ENCODE measurements at places on chromosomes 3 and 15.

- no peak for DNase-seq
Observed at GRCh38 chr15:64653757-64654156, 121.6 kb downstream of the RBPMS2 start.

DNA sequence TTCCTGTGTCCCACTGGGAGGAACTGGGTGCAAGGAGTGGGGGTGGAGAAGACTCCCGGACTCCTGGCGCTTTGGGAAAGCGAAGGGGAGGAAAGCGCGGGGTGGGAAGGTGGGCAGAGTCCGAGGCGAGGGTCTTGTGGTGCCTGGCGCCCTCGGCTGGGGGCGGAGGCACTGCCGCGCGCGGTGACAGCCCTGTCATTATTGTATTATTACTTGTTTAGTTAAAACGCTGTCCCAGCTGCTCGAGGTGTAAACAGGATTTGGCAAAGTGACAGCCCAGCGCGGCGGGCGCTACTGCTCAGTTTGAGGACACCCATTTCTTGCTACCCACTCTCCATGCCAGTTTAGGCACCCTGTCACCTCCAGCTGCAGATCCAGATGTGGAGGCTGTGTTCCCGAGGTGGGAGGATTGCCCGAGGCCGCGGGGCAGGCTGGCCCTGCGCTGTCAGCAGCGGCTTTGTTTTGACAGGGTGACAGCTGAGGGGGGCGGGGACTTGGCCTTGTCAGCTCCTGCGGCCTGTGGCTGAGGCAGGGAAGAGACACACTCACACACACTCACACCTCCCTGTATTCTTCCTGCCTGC, 1.0 kb downstream of the KAT2B start:
- DNase-seq = peak; percentile 90

GRCh38 chr15:95556225-95556624, 774.3 kb upstream of the NR2F2 start:
- no peak for DNase-seq

DNA sequence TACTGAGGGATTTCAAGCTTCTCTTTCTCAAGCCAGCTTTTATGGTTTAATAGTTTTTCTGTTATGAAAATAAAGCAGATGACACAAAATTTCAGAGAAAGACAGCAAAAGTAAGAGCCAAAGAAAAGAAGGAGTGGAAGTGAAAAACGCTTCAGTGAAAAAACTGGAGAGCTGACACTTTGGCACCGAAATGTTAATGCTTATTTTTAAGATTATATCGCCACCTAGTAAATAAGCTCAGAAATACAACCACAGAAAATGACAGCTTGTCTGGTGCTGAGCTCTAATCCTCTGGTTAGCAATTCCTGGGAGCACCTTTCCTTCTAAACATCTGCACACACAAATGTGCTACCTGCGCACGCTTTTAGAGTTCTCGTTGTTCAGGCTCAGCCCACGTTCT, 101.6 kb downstream of the ZPLD1 start:
- no peak for DNase-seq

GRCh38 chr3:106282943-106283342, 414.1 kb upstream of the CBLB start:
- no peak for DNase-seq

- no peak for DNase-seq
Observed at GRCh38 chr3:49519296-49519695, 35.0 kb upstream of the BSN start.

GRCh38 chr15:100733101-100733842, 130.9 kb downstream of the ASB7 start:
- DNase-seq = peak; percentile 60

- DNase-seq = no peak
Observed at GRCh38 chr3:12367346-12367745, 78.5 kb downstream of the PPARG start.

DNA sequence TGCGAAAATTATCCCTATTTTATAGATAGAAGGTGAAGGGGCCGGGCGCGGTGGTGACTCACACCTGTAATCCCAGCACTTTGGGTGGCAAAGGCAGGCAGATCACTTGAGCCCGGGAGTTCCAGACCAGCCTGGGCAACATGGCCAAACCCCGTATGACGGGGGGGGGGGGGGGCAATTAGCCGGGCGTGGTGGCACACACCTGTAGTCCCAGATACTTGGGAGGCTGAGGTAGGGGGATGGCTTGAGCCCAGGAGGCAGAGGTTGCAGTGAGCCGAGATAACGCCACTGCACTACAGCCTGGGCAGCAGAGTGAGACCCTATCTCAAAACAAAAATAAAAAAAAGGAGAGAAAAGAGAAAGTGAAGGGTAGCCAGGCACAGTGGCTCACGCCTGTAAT, 1.4 kb downstream of the AAGAB start:
- no peak for DNase-seq

GRCh38 chr3:46061108-46061720, 33.9 kb upstream of the XCR1 start:
- DNase-seq = no peak

- no peak for DNase-seq
Observed at GRCh38 chr3:30225021-30225420, 381.4 kb upstream of the TGFBR2 start.

DNA sequence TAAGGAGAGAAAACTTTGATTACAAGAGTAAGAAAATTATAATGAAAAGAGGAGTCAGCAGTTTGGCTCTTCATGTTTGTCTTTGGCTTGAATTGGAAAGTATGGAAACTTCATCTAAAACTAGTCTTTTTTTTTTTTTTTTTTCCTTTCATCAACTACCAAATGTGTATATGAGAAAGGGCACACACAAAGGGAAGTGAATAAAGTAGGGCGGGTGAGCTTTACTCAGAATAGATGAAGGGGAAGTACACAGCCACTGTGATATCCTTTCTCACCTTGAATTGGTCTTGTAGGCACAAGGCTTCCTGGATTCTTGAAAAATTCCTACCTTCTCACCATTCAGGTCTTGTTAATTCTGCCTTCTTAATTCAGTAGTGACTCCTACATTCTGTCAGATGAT, 652.3 kb upstream of the KCNMB2 start:
- DNase-seq = no peak

- DNase-seq = no peak
Observed at GRCh38 chr15:49900903-49901235, 218.2 kb downstream of the ATP8B4 start.

DNA sequence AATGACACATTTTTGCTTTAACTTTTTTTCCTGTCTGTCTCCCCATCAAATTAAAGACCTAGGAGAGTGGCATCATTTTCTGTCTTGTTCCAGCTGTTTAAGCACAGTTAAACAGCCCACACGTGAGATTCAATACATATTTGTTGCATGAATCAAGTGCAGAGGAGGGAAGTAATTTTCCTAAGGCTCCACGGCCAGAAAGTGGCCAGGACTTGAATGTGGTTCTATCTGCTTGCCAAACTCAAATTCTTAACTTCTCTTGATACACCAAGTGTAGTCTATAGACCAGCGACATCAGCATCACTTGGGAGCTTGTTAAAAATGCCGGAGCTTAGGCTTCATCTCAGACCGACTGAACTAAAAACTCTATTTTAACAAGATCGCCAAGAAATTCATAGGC, 724.8 kb upstream of the CFAP20DC start:
- no peak for DNase-seq

DNA sequence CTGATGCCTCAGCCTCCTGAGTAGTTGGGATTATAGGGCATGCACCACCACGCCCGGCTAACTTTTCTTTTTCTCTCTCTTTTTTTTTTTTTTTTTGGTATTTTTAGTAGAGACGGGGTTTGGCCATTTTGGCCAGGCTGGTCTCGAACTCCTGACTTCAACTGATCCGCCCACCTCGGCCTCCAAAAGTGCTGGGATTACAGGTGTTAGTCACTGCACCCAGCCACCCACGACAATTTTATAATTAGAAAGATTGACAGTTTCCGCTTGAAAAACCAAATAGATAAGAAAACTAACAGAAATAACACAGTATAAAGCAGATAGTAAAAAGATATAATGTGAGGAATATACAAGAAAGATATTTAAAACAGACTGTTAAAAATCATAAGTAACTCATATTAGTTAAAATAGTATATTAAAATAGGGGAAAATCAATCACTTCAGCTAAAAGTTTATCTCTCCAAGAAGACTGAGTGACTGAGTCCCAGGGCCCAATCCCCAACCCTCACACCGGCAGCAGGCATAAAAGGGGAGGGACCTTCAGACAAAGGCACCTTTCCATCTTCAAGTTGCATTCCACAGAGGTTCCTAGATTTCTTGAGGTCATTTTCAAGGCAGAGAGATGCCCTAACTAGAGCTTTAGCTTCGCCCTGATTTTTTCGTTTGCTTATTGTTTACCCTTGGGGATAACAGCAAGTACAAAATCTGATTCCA, 1.4 kb upstream of the WHAMM start:
- no peak for DNase-seq

DNA sequence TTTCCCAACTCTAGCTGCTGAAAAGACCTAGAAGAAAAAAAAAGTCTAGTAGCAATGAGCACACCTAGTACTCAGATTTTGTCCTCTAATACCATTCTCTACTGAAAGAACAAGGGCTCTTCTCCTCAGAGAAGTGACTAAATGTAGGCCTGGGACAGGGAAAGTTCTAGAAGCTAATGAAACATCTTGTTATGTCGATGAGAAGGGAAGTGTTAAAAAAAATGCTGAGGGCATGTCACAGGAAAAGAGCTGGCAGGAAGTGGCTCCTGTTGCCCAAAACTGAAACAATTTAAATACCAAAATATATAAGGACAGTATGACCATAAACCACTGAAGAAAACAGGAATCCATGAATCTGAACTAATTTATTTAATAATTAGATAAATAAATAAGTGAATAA, 581.4 kb upstream of the TBL1XR1 start:
- DNase-seq = no peak

DNA sequence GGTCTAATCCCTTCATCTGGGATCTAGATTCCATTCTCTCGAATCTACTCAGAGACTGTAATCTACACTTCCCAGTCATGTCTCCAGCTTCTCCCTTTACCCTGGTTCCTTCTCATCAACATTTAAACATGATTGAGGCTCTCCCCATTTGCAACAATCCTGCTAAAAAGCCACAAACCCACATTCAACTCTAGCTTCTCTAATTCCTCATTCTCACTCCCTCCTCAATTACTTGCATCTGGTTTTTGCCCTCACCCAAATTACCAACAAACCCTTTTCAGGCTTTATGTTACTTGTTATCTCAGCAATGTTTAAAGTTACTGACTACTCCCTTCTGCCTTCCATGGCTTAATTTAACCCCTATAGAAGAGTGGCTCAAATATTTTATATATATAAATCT, 11.5 kb downstream of the ETFA start:
- DNase-seq = no peak

DNA sequence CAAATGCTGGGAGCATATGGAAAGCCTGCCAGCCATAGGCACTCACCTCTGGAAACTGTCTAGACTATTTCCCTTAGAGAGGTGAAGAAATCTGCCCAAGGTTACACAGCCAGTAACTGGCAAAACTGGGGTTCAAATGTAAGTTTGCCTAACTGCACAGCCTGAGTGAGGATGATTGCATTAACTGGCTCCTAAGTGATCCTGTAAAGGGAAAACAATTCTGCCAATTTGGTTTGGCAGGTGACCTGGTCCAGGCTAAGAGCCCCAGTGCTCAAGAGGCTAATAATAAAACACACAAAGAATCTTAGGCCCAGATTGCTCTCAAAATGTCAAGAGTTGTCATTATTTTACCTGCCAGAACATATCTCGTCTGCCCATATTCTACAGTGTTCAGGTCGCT, 43.9 kb upstream of the SPRED1 start:
- no peak for DNase-seq

GRCh38 chr15:59115047-59115446, 10.1 kb downstream of the CCNB2 start:
- no peak for DNase-seq

- no peak for DNase-seq
Observed at GRCh38 chr3:116947148-116947547, 237.6 kb downstream of the TUSC7 start.

- DNase-seq = peak; percentile 75
Observed at GRCh38 chr3:58628823-58629562, 37.6 kb downstream of the FAM3D start.

All from left forelimb (tissue), 1 donor.